GM10248 (cell line): ENCODE measurements at places on chromosomes 6 and 20.
A peak's percentile ranks its signal among the peaks of the same experiment; 100 is the strongest.

GRCh38 chr20:46938434-46938833 lies 43.8 kb downstream of the EYA2 start:
- DNase-seq = no peak

DNA sequence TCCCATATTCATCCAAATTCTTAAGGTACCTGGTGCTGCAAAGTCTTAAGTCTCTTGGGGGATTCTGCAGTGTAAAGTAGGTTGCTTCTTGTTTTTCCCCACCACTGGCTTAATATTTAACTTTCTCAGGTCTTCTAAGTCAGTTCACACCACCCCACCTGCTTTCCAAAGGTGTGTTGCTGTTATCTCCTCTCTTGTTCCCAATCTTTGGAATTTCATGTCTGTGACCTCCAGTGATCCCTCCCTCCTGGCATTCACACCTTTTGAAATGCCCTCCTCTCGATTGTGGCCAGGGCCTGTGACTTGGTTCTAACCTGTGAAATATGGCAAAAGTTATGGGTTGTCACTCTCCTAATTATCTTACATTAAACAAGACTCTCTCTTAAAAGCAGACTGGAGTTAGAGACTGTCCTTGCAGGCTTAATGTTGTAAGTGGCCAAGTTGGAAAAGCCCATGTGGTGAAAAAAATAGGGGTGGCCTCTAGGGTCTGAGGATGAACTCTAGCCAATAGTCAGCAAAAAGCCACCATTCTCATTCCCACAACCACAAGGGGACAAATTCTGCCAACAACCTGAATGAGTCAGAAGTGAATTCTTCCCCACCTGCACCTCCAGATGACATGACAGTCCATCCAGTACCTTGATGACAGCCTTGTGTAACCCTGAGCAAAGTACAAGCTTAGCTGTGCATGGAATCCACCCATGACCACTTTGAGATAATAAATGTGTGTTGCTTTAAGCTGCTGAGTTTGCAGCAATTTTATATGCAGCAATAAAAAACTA lies 45.1 kb downstream of the ADGRF1 start:
- no peak for DNase-seq

DNA sequence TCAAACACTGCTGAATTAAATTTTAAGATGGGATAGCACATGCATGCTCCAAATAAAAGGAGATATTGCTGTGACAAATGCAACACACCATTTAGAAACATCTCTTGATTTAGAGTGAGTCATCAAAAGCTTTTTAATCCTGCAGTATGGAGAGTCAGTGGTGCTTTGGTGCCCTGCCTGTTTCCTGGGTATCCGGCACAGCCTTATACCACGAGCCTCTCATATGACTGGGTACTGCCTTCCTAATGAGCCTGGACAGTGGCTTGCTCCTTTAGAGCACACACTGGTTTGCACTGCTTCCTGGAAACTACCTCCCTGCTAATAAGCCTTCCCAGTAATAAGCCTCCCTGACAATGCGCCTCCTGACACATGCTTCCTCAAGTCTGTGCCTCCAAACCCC lies 65.3 kb upstream of the KCNK16 start:
- no peak for DNase-seq

GRCh38 chr20:63232235-63233060 lies 3.3 kb upstream of the BIRC7 start:
- no peak for DNase-seq

GRCh38 chr6:137909533-137909932 lies 42.5 kb downstream of the TNFAIP3 start:
- no peak for DNase-seq

- DNase-seq = no peak
Observed at GRCh38 chr6:41702089-41702745, 33.2 kb downstream of the TFEB start.

GRCh38 chr20:13229538-13229937 lies 8.5 kb downstream of the ISM1 start:
- no peak for DNase-seq

DNA sequence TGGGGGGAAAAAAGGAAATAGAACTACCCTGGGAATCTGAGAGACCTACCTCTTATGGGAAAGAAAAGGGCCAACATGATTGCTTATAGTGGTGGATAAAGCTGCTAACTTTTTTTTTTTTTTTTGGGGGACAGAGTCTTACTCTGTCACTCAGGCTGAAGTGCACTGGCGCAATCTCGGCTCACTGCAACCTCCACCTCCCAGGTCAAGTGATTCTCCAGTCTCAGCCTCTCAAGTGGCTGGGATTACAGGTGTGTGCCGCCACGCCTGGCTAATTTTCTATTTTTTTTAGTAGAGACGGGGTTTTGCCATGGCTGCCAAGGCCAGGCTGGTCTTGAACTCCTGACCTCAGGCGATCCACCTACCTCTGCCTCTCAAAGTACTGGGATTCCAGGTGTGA lies 39.5 kb upstream of the TBC1D22B start:
- no peak for DNase-seq

DNA sequence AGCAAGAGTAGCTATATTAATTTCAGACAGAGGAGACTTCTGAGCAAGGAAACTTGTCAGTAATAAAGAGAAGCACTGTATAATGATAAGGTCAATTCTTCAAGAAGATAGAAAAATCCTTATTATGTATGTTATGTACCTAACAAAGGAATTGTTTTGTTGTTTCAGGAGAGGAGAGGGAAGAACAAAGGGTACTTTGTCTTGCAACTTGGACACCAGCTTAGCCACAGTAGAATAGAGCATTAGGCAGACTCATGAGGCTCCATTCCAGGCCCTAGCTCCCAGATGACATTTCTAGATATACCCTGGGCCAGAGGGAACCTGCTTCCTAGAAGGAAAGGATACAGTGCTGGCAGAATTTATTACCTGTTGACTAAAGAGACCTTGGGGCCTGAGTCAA lies 6.5 kb upstream of the NUS1 start:
- DNase-seq = no peak

DNA sequence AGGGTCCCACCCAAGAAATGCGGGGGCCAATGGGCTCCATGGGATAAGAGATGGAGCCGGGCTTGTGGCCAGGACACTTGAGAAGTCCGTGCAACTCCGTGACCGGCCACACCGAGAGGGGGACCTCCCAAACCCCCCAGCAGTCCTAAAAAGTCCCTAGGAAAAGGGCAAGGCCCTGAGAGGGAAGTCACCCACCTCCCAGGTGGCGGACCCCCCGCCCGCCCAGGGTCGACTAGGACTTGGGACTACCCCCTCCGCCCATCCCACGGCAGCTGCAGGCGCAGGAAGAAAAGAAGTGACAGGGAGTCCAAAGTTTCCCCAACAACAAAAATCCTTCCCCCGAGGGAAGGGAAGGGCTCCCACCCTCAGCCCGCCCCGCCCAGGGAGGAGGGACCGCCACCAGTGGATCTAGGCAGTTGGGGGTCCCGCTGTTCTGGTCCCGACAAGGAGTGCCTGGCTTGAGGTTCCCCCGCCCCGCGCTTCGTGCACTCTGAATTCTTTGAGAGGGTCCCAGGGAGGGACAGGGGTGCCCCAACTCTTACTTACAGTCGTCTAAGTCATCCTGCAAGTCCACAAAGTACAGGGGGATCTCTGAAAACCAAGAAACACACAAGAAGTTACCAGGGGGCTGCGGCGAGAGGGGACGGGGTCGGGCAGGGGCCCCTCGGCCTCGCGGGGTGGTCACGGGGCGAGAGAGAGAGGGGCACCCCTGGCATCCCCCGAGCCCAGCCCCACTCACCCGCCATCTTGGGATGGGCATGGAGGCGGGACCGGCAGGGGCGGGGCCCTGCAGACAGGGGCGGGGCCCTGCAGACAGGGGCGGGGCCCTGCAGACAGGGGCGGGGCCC lies 611 bp upstream of the RAB22A start:
- DNase-seq = peak; percentile 77

GRCh38 chr6:66771626-66772025 lies 1064.6 kb upstream of the EYS start:
- DNase-seq = no peak

DNA sequence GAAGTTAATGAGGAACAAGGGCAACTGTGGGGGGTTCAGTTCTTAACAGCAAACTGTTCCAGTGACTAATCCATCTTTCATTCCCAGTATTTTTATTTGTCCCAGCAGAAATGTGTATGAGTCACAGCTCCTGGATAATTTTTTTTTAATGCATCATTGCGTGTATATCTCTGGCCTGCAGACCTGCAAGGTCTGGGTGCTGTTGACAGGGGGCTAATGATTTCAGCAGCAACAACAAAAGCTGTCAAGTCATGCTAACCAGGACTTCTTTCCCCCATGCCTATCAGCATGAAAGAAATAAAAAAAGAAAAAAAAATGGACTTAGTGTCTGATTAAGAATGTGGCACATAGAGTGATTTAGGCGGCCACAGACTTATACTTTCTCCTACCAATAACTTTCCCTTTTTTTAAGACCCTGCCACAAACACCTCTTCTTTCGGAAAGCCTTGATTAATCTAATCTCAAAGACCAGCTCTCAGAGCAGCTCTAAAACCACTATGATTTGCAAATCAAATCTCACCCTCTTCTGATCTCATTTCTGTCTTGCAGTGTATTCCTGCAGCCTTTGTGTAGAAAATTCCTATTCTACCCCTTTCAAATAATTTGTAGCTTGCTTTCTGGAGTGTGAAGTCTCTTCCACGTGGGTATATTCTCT lies 14.2 kb upstream of the PREX1 start:
- DNase-seq = no peak

DNA sequence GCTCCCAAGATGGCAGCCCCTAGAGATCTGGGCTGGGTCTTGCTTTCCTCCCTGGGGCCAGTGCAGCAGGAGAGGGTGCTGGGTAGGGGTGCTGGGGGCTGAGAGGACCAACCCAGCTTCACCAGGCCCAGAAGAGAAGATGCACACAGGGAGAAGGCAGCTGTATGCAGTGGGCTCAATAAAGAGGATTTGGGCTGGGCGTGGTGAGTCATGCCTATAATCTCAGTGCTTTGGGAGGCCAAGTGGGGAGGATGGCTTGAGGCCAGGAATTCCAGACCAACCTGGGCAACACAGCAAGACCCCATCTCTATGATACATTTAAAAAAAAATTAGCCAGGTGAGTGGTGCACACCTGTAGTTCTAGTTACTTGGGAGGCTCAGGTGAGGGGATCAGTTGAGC lies 25.7 kb upstream of the EMILIN3 start:
- no peak for DNase-seq

GRCh38 chr20:21514553-21515251 lies 838 bp upstream of the NKX2-2 start:
- peak; percentile 35 for DNase-seq

GRCh38 chr6:131103296-131103695 lies 32.0 kb upstream of the AKAP7 start:
- no peak for DNase-seq

DNA sequence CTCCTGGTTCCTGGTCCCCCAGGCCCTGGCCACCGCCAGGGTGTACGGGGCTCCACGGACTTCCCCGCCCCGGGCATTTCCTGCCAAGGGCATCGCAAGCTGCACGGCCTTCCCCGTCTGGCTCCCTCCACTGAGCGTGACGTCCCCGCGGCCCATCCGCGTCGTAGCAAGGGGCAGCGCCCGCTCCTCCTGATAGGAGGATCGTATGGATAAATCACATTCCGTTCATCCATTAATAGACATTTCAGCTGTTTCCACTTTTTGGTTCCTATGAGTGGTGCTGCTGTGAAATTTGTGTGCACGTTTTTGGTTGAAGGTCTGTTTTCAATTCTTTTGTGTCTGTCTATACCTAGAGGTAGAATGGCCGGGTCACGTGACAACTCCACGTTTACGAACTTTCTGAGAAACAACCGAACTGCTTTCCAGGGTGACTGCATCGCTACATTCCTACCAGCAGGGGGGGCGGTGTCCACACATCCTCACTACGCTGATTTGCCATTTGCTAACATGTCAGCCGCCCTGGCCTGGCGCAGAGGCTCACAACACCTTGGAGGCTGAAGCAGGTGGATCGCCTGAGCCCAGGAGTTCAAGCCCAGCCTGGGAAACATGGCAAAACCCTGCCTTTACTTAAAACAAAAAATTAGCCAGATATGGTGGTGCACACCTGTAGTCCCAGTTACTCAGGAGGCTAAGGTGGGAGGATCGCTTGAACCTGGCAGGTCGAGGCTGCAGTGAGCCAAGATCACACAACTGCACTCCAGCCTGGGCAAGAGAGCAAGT lies 37.7 kb downstream of the KCNQ2 start:
- peak; percentile 88 for DNase-seq

GRCh38 chr6:53306819-53307347 lies 41.9 kb downstream of the ELOVL5 start:
- peak; percentile 37 for DNase-seq

DNA sequence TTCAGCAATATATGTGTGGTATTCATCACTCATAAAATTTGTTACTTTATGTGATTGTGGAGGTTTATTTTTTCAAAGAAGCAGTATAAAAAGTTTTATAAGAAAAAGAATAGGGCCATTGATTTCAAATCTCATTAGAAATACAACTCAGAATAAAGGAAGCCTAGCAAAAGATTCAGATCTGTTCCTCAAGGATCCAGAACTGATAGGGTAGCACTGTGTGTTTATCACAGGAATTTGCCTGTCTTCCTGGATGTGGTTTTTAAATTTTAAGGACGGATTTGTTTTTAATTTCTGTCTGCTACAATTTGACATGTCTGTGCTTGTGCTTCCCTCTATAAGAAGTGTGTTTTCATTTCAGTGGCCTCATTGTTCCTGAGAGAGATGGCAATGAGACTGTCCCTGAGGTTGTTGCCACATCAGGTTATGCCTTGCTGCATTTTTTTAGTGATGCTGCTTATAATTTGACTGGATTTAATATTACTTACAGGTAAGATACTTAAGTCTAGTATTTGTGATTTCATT lies 74.6 kb downstream of the ATRN start:
- DNase-seq = no peak

GRCh38 chr20:35273449-35274171 lies 4.3 kb downstream of the MMP24OS start:
- no peak for DNase-seq

- no peak for DNase-seq
Observed at GRCh38 chr6:98583506-98583905, 250.9 kb upstream of the POU3F2 start.

- DNase-seq = no peak
Observed at GRCh38 chr20:14932040-14932439, 594.6 kb upstream of the FLRT3 start.

DNA sequence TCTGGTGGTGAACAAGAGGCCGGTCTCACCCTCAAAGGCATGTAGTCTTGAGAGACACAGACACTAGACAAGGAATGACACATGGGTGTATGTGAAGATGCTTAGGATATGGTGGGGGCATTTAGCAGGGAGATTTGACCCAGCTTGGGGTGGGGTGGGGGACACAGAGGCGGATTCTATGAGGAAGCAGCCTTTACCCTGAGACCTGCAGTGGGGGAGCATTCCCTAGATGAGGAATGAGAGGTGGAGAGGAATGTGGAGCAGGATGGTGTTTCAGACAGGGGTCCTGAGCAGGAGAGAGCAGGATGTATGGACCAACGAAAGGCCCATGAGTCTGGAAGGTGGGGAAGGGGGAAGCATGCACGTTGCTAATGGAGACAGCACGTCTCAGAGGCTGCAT lies 57.8 kb downstream of the PHACTR3 start:
- no peak for DNase-seq

DNA sequence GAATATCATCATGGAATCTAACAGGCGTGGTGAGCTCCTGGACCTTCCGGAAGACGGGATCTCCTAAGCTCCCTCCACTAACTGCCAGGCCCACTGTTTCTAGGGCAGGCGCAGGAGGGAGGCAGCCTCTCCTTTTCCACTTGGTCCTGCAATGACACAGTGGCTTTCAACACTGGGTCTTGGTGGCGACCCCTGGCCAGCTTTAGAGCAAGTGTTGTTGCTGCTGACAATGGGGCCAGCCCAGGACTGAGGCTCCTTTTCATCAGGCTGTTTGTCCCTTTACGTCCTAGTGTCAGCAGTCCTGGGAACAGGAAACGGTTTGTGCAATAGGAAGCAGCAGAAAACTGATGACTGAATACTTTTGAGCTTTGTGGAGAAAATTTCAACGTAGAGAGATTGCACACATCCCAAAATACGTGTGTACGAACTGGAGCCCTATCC lies 9.7 kb upstream of the QKI start:
- no peak for DNase-seq
